Amniotic epithelial cell (primary cell): ENCODE measurements at places on chromosomes 7 and 10.

DNA sequence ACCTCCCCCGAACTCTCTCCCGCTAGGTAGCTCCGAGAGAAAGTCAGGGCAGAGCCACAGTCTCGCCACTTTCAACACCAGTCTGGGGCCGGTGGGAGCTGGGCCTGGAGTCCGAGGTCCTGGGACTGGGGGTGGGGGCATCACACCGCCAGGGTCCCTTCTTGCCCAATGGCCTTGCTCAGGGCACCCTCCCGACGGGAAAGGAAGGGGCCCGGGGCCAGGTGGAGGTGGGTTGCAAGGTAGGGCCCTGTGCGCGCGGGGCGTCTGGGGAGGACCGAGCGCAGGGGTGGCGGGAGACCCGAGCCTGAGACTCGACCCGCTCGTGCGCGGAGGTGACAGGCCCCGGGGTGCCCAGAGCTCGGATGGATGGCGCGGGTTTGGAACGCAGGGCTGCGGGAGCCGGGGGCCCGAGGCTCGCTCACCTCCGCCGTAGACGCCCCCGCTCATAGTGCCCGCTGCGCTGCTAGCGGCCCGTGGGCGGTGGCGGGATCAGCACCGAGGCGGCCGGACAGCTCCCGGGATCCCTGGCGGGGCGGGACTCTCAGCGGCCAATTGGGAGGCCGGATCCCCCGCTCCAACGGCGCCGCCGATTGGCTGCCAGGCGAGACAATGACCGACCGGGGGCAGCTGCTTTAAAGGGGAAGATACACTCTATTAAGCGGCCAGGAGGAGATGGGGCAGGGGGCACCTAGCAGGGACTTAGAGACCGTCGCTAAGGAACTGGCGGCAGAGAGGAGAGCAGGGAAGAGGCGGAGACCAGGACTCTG, at the start of gene ACTL6B:
TSS of gene ACTL6B (minus strand) at position 541 of the 767 bp plus-strand sequence. CDS start at position 447, 94 bp downstream.
- no peak for DNase-seq

- DNase-seq: peak; percentile 43
Measured at GRCh38 chr7:116713918-116714317, 41.9 kb downstream of the MET start.

DNA sequence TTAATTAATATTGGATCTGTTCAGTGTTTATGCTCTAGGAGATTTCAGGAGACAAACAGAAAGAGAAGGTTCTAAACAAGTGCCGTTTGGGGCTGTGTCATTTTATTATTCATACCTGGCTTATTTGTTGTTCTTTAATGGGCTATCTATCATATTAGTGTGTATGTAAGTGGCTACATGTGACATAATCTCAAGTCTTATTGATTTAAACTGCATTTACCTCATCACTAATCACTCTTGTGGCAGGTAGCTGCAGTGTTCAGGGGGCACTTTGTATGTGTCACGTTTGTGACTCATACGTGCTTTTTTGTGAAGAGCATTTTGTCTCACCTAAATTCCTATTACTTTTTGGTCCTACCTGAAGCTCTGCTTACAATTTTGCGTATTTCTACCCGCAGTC, 95.4 kb downstream of the EXOC4 start:
- DNase-seq: no peak

DNA sequence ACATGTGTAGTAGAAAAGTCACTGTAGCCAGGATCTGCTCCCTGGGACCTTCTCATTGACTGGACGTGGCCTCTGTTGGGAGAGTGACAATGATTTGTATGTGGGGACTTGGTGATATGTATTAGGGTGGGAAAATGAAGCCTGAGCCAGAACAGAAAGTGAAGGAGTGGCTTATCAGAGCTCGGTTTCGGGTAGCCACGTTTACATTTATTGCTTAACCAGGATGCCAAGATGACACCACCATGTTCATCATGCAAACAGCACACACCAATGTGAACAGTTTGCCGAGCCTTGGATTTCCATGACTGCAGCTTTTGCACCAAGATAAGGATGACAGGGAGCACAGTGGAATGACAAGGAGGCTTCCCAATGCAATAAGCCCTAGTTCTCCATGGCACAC, 112.8 kb upstream of the STK17A start:
- peak; percentile 65 for DNase-seq

- DNase-seq: no peak
Measured at GRCh38 chr10:122877264-122877663, 2.1 kb downstream of the FAM24B start.

- DNase-seq: peak; percentile 6
Measured at GRCh38 chr7:65722361-65722792, 150.5 kb upstream of the VKORC1L1 start.

DNA sequence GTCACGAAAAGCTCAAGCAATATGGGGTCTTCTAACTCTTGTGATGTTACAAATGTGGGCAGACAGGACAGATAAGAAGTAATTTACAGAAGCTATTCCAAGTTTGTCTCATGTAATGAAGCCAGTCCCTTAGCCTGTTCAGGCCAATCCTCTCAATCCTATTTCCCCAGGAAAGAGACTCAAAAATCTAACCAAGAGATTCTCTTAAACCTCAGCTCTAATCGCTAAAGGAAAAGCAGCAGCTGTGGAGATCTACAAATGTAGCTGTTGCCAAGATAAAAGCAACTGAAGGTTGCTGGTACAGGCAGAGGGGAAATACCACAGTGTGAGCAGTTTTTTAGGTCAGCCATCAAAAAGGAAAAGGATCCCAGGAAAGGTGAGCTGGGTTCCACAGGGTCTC, 39.3 kb downstream of the ANK3 start:
- DNase-seq: no peak

DNA sequence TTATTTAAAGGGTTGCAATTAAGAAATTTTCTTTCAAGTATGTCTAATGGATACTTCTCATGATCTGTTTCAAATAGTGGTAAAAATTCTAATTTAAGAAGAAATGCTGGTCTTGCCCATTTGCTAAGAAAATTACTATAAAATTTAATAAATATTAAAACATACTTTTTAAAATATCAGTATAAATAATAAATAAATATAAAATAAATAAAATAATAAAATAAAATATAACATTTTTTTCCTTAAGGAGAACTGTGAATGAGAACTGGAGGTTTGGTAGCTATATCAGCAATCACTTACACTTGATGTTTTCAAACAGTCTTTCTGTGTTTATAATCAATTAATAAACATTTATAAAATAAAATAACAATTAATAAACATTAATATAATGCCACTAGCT, 266.1 kb downstream of the HGF start:
- DNase-seq: no peak

GRCh38 chr10:99740933-99741559, 9.0 kb downstream of the CUTC start:
- peak; percentile 66 for DNase-seq

- DNase-seq: no peak
Measured at GRCh38 chr7:28807396-28807994, 150.6 kb downstream of the TRIL start.

- no peak for DNase-seq
Measured at GRCh38 chr10:121899727-121900126, 28.1 kb downstream of the ATE1 start.

DNA sequence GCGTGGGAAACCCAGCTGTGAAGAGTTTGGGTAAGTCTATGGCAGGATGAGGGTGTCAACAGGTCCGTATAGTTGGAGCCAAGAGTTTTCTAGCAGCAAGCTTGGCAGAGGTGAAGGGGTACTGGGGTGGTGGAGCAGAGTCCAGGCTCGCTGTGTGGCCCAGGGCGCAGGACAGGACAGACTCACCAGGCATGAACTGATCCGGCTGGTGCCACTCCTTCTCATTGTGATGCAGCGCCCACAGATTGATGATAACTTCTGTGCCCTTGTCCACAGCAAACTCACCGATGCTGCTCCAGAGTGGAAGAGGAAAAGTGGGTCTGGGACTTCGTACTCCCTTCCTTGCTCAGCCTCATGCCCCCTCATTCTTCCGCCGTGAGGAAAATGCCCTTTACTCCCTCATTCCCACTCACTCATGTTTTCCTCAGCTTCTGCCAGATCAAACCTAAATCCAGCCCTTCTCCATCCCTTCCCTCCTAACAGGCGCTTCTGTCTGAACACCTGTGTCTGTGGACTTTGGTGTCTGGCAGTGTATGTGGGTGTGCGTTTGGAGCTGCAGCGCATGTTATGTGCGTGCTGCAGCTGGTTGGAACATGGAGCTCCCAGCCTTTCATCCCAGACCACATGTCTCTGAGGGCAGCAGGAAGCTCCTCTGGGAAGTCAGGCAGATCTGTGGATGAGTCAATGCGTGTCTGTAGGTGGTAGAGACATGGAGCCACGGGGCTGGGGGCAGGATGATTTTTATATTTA, 5.7 kb downstream of the CYP17A1 start:
- DNase-seq: peak; percentile 54

DNA sequence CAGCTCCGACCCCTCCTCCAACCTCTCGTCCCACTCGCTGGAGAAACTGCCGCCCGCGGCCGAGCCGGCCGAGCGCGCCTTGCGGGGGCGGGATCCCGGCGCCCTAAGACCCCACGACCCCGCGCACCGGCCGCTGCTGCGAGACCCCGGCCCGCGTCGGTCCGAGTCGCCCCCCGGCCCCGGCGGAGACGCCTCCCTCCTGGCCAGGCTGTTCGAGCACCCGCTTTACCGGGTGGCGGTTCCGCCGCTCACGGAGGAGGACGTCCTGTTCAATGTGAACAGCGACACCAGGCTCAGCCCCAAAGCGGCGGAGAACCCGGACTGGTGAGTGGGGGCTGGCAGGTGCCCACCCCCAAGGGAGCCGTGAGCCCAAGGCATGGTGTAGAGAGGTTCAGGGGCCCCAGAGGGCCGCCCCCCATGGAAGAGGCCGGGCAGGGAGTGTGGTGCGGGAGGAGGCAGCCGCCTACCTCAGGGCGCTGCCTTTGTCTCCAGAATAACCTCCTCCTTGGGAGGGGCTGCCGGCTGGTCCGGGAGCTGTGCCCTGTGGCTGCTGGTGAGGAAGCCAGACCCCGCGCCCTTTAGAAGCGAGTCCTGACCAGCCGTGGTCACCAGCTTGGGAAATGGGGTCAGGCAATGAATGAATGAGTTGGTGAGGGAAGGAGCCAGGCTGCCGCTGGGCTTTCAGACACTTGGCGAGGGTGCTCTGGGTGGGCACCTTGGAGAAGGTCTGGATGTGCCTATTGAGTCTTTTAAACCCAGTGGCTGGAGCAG, 1.3 kb downstream of the FAM20C start:
- DNase-seq: peak; percentile 10

DNA sequence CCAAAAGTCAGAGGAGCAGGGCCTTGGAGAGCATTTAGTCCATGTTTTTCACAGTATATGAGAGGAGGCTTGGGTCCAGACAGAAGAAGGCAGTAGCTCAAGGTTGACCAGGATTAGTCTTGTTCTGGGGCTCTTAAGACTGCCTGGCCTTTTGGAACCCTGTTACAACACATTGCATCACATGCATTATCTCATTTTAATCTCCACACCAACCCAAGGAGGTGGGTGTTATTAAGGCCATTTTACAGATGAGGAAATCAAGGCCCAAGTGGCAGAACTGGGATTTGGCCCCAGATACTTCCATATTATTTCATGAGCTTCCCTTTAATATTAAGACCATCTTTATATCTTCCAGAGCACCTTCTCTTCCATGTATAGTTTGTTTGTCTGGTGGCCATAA, 38.8 kb downstream of the RPS24 start:
- DNase-seq: no peak

DNA sequence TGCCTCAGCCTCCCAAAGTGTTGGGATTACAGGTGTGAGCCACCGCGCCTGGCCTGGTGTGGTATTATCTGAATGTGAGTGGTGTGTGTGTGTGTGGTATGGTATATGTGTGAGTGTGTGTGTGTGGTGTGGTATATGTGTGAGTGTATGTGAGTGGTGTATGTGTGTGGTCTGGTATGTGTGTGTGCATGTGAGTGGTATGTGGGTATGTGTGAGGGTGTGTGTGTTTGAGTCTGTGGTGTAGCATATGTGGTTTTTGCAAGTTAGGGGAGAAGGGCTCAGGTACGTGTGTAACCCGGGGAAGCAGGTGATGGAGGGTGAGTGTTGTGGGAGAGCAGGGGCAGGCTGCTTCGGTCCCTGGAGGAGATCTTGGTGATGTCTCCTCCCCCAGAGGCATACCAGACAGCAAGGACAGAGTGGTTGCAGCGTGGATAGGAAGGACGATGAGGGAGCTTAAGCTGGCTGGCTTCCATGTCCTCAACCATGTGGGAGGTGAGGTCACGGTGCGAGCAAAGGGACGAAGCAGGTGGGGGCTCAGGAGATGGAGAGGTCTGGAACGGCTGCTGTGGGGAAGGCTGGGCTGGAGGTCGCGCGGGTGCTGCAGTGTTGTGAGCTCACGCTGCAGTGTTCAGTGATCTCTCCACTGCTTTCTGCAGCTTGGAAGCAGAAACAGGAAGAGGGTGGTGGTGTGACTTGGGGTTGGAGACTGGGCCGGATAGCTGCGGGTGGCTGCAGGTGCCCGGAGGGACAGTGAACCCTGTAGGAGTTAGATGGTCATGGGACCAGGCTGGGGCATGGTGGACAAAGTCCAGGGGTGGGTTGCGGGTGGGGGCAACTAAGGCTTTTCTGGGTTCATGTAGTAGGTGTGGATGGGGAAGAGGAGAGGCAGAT, 5.0 kb downstream of the ZYX start:
- peak; percentile 74 for DNase-seq

DNA sequence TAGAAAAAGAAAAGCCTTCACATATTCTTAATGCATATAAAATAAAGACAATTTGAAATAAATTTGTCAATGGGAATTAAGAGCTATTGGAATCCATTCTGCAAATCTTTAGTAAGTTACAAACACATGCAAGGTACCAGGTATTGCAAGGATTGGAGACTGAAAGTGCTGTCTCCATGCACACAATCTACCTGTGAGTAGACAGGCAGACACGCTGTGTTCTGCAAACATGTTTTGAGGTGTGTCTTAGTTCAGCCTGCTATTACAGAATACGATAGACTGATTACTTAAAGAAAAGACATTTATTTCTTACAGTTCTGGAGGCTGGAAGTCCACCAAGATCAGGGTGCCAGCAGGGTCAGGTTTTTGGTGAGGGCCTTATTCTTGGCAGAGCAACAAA, 10.0 kb downstream of the NMT2 start:
- DNase-seq: no peak

DNA sequence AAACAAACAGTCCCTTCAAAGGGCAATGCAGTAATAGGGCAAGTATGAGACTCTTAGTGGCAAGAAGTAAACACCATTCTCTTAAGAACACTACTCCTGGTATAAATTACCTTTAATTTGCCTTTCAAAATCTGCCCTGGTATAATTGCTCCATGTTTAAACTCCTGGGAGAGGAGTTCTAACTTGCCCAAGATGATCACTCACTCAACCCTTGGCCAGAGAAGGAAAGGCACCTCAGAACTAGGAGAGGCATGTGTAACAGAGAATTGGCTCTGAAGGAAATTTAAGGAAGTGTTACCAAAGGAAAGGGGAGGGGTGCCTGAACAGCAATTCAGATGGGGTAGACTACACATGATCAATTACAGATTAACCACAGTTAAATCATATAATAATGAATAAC, 1173.6 kb upstream of the SORCS1 start:
- DNase-seq: no peak

DNA sequence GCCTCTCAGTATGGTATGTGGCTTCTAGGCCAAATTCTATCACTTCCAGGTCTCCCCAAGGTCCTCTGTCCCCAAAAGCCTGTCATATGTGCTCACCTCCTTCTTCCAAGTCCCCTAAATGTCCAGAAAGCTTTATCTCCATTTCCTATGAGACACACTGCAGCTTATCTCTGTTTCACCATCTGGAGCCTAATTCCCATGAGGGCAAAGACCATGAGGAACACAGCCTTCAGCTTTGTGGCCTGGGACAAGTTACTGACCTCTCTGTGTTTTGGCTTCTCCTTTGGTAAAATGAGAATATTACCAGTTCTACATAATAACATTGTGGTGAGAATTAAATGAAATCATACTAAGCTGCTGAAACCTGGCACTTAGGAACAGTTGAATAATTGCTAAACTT, 19.2 kb downstream of the ST8SIA6 start:
- DNase-seq: no peak

- no peak for DNase-seq
Measured at GRCh38 chr7:13174991-13175390, 487.6 kb downstream of the ARL4A start.
